Hematopoietic multipotent progenitor cell treated with erythropoietin and hydrocortisone succinate and interleukin-3 and kit ligand, for 15 days (in vitro differentiated cells): ENCODE measurements at places on chromosomes 11 and 22.

GRCh38 chr11:108961095-108961494 is 296.2 kb downstream of the DDX10 start:
- no peak for DNase-seq

DNA sequence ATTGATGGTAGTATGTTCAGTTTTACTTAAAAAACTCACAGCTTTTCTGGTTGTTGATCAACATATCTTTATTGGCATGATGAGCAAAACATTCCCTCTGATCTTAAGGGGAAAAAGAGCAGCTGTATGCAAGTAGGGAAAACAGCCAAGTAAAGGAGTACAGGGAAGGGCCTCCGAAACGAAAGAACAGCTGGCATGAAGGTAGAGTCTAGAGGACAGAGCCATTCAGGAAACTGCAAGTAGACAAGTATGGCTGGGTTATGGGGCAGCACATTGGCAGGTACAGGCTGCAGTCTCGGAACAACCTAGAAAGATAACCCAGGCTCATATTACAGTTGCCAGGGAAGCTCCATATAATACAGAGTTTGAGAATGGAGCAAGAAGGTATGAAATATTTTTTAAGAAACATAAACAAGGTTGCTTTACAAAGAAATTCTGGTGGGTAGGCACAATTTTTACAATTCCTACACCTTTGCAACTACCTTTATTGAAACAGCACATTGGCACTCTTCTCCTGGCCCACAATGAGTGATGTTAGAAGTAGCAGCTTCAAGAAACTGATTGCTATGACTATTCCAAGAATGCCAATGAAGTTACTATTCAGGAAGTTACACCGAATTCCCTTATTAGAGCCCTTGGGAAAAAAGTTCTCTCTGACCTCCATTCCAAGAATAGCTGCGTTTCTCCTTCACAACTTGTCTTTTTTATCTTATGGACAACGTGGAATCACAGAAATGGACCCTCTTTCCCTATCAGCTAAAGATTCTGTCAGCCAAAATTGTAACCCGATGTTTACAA is 45.2 kb downstream of the LGR4 start:
- DNase-seq, result no peak

GRCh38 chr11:63762654-63763495 is 5.7 kb downstream of the ZFTA start:
- no peak for DNase-seq

DNA sequence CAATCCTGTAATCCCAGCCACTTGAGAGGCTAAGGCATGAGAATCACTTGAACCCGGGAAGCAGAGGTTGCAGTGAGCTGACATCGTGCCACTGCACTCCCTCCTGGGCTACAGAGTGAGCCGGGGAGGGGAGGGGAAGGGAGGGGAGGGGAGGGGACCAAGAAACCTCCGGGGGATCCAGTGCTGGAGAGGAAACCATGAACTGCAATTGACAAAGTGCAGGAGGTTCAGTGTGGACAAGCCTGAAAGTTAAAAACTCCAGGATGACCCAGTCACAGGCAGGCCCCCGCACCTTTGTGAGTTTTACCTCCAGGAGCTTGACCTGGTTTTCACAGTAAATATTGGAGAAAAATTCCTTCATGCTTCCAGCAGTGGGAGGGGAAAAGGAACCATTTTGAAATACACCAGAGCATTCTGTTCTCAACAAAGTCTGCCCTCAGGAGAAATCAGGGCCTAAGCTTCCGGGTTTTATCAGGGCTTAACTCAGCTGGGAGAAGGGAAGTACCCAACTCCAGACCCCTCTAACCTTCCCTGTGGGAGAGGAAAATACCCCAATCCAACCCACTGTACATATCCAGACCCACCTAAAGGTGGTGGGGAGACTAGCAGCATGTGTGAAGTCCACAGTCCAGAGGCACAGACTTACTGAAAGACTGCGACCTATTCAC is 15.5 kb upstream of the ZFTA start:
- no peak for DNase-seq

DNA sequence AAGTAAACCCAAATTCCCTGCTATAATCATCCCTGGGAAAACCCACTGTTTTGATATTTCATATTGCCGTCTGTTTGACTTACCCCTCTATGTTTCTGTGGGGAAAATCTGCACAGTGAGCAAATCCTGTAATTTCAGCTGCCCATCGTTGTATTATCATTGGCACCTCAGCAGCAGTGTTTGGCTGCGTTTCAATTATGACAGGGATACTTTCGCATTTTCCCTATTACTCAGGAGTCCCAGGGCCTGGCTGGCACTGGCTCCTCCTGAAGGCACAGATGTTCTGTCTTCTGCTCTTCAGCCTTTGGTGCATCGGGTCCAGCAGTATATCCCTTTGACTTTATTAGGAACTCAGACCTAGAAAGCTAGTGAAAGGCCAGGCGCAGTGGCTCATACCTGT is 12.2 kb upstream of the MMP12 start:
- DNase-seq, result no peak

GRCh38 chr22:18078329-18079041 is 695 bp downstream of the PEX26 start:
- peak; percentile 8 for DNase-seq

GRCh38 chr11:130407978-130408377 is 20.4 kb downstream of the ADAMTS8 start:
- no peak for DNase-seq

DNA sequence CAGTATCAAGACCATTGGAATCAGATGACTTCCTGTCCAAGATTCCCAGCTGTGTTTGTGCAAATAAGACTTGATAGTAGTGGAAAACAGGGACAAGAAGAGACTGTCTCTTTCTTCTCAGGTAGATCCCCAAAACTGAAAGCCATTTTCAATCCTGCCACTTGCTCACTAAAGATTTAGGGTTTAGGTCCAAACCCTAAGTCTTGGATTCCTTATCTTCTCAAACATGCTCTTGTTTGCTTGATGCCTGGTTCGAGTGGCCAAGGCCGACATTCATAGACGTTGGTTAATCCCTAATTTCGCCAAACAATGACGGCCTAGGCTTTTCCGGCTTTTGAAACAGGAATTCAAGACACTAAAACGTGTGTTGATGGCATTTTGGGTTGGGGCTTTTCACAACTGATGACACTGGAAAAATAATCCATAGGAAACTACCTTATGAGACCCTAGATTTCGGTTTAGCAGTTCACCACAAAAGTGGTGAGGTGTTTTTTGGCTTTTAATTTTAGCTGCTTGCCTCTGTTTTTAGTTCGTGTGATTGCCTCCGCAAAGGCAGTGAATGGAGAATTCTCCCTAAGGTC is 1.0 kb upstream of the GTPBP1 start:
- DNase-seq, result peak; percentile 45

- DNase-seq, result peak; percentile 96
Measured at GRCh38 chr11:66311965-66312548, 4.8 kb downstream of the CD248 start.

- DNase-seq, result no peak
Measured at GRCh38 chr11:116263770-116264169, 509.0 kb downstream of the BUD13 start.

- no peak for DNase-seq
Measured at GRCh38 chr22:29825578-29825977, 12.5 kb downstream of the ASCC2 start.

GRCh38 chr11:130675371-130675821 is 227.0 kb downstream of the ADAMTS15 start:
- DNase-seq, result no peak

DNA sequence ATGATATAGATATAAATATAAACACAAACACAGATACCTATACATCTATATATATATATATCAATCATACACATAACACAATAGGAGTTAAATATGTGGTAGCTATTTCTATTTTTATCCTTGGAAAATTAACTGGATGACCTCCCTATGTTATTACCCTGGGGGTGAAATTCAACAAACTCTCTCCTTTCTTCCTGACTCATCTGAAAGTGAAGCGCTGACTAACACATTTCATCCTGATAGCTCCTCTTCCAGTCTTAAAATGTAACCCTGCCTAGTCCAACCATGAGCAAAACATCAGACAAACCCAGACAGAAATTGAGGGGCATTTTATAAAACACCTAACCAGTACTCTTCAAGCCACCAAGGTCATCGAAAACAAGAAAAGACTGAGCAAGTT is 220.6 kb upstream of the ISX start:
- no peak for DNase-seq

DNA sequence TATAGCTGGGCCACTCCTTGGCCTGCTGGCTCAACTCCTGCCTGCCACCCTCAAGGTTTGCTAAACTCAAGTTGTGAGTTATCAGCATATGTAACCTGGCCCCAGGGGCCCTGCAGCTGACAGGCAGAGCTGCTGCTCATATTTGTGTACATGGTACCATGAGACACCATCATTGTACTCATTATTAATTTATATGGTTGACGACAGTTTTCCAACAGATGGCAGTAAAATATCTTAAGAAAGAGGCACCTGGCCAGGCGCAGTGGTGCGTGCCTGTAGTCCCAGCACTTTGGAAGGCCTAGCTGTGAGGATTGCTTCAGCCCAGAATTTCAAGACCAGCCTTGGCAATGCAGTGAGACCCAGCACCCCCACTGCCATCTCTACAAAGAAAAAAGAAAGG is 11.4 kb upstream of the DENND5A start:
- peak; percentile 37 for DNase-seq

DNA sequence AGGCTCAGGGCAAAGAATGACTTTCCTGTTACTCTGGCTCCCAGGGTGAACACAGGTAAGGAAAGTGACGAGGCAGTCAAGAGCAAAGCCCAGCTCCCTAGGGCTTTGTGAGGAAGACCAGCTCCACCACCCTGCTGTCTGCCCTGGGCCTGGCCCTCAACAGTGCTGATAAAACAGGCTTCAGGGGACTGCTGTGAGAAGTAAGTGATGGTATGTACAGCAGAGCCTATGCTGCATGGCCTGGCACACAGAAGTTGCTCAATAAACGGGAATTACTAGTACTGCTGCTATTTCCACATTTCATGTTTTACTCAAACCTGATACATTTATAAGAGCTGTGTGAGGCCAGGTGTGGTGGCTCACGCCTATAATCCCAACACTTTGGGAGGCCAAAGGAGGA is 50.3 kb downstream of the MICAL3 start:
- peak; percentile 41 for DNase-seq

GRCh38 chr22:32745251-32745995 is 56.1 kb upstream of the TIMP3 start:
- no peak for DNase-seq

DNA sequence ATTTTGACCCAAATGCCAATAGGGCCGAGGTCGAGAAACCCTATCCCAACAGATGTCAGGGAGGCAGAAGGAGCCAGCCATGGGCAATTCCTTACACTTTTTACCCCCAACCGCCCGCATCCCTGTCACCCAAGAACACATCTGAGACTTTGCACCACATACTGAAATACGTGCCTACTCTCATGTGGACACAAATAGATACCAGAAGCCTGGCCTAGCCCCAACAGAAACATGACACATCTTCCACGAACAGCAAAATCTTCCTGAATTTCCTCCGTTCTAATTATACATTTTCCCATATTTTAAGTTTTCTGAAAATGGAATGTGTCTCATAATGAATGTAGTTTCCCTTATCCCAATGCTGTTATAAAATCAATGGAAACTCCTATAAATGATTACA is 64.7 kb downstream of the SLC1A2 start:
- no peak for DNase-seq

DNA sequence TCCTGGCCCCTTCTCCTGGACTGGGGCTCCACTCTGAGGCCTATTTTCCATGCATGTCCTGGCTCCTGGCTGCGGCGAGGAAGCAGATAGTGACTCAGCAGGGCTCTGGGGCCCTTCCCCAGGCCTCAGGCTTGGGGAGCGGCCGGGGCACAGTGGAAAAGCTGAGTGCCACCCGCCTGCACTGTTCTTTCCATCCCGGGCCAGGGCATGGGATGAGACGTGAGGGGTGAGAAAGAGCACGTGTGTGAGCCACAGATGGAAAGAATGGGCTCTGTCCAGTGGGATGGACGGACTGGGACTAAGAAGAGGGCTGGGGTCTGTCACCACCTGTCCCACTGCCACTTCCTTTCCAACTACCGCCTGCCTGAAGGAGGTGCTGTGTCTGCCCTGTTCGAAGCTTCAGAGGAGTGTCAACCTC is 12.8 kb downstream of the SLC37A2 start:
- no peak for DNase-seq

- DNase-seq, result no peak
Measured at GRCh38 chr11:117468888-117469287, 141.2 kb downstream of the CEP164 start.

GRCh38 chr11:99349151-99349673 is 328.5 kb downstream of the CNTN5 start:
- no peak for DNase-seq
